ENCODE measurements at places on chromosomes 16 and 17.

DNA sequence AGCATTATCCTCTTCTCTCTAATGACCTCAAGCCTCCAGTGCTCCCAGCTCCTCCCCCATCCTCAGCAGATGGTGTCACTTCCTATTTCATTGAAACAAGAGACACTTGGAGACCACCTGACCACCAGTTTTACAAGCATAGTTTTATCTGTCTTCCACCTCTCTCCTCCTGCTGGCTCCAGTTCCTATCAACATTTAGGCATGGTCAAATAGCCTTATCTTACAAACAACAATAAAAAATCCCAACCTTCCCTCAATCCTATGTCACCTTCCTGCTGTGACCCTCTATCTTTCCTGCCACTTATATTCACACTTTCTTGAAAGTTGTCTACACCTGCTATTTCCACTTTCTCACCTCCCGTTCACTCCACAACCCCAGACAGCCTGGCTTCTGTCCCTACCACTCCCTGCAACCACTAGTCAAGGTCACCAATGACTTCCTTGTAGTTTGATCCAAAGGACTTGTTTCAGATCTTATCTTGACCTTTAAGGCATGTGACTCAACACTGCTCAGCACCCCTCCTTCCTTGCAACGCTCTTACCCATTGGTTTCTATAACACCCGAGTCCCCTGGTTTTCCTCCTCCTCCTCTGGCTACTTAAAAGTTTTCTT is 4.3 kb upstream of the NTN1 start:
- peak; percentile 56 for DNase-seq

DNA sequence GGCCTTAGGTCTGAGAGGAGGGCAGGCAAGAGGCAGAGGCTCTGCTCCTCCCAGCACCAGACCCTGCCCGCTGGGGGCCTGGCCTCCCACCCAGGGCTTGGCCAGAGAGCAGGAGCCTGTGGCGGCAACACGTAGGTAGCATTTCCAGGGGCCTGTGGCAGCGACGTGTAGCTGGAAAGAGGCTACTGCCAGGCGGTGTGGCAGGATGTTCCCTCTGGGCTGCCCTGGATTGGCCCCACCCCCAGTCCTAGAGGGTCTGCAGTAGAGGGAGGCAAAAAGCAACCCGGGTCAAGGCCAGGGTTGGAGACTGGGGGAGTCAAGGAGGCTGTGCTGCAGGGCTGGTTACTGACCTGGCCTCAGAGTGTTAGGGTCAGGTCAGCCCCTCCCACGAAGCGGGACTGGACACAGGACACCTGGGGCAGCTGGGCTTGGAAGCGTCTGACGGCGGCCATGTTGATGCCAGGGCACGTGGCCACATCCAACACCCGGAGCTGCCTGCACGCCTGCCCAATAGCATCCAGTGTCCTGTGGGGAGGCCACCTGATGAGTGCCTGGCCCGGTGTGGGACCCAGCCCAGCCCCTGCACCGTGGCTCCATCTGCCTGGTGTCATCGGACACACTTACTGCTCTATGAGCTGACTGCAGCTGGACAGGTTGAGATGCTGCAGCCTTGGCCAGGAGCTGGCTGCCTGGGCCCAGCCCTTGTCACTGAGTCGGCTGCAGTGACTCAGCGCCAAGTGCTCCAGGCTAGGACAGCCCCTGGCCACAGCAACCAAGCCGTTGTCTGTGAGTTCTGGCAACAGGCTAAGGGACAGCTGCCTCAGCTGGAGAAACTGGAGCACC is 8.5 kb downstream of the ELMO3 start:
- DNase-seq, result no peak

- DNase-seq, result no peak
These were observed 309.7 kb downstream of the MAP2K6 start for GRCh38 chr17:69724238-69724637.

DNA sequence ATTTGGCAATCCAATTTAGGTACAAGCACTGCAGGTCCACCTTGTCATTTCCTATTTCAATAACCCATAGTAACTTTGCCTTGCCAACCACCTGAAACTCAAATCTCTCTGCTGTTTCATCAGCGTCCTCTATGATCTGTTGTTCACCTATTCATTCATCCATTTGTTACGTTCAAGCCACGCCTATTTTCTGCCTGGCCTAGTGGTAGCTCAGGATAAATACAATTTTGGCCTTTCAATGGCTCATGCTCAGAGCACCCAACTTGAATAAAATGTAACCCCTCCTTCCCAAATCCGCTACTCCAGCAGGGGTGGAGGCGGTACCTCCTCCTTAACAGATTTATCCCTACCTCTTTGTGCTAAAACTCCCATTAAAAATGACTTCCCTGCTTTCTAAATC is 3.6 kb upstream of the FBXO47 start:
- DNase-seq, result no peak

GRCh38 chr17:43732958-43733357 is 25.6 kb downstream of the SOST start:
- DNase-seq, result no peak

- no peak for DNase-seq
These were observed 5.0 kb downstream of the DUS1L start for GRCh38 chr17:82060614-82061013.

DNA sequence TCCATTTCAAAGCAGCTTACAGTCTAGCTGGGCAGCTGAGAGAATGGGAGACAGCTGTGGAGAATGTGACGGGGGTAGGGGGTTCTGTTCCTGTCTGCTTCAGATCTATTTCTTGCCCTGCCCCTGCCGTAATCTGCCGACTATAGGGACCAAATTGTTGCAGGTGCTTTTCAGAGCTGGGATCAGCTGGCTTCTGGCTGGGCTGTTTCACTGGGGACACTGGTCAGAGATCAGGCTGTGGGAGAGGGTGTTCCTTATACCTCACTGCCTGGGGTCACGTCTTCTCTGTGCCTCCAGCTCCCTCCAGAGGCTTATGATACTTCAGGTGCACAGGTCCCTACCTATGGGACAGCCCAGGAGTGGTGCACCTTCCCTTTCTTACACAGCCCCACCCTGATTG is 514.9 kb upstream of the GOT2 start:
- no peak for DNase-seq

GRCh38 chr16:51151961-51152663 is 1.0 kb upstream of the SALL1 start:
- DNase-seq, result no peak

GRCh38 chr17:45409659-45410076 is 23.0 kb downstream of the ARHGAP27 start:
- DNase-seq, result peak; percentile 83
